ENCODE measurements at places on chromosomes 3 and 15. TPM values are rescaled to one million over a fixed set of nuclear protein-coding genes. Genes with fewer than 3 reads are reported as not detected.

- H3K4me3 ChIP-seq = no peak overlapping the region
- peaks cover 6% of the 10 kb centered on the region for H3K36me3 ChIP-seq
- no peak for DNase-seq
- H3K27ac ChIP-seq = no peak overlapping the region
Measured at GRCh38 chr3:111616417-111617105, 21.4 kb upstream of the ZBED2 start.

GRCh38 chr15:88636050-88636449 lies 2.8 kb upstream of the ISG20 start:
- H3K4me3 ChIP-seq = no peak overlapping the region
- no peaks in the 10 kb centered on the region for H3K27me3 ChIP-seq
- H3K27ac ChIP-seq = peak overlapping the region; percentile 87
- peak; percentile 68 for DNase-seq

DNA sequence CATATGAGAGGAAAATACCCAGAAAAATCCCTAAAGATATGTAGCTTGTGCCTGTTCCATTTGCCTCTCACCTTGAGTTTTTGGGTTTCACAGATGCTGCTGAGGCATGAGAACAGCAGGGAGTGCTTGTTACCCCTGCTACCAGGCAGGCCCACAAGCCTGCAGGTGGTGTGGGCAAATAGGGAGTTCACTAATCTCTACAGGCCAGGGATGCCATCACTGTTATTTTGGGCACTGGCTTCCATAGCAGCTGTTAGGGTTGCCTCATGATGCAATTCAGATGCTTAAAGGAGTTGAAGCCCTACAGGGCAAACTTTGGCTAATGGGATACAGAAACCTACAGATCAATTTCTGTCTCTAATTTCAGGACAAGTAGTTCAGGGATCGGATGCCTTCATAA lies 873.5 kb downstream of the OTOL1 start:
- peaks cover 4% of the 10 kb centered on the region for H3K4me1 ChIP-seq
- no peak overlapping the region for H3K27ac ChIP-seq
- peak; percentile 6 for DNase-seq
- H3K27me3 ChIP-seq = no peaks in the 10 kb centered on the region
- H3K4me3 ChIP-seq = no peak overlapping the region

- H3K27me3 ChIP-seq = no peaks in the 10 kb centered on the region
- no peaks in the 10 kb centered on the region for H3K36me3 ChIP-seq
- 0 out of 2 replicates have a peak overlapping the region, but pooled peaks have one; percentile 45 for H3K27ac ChIP-seq
- no peak overlapping the region for H3K4me3 ChIP-seq
- peak; percentile 90 for DNase-seq
Measured at GRCh38 chr15:42385206-42385979, 26.1 kb downstream of the CAPN3 start.

GRCh38 chr3:58565621-58566397 lies 11.4 kb downstream of the FAM107A start:
- H3K27ac ChIP-seq = peak overlapping the region; percentile 83
- H3K27me3 ChIP-seq = no peaks in the 10 kb centered on the region
- no peak overlapping the region for H3K4me3 ChIP-seq

DNA sequence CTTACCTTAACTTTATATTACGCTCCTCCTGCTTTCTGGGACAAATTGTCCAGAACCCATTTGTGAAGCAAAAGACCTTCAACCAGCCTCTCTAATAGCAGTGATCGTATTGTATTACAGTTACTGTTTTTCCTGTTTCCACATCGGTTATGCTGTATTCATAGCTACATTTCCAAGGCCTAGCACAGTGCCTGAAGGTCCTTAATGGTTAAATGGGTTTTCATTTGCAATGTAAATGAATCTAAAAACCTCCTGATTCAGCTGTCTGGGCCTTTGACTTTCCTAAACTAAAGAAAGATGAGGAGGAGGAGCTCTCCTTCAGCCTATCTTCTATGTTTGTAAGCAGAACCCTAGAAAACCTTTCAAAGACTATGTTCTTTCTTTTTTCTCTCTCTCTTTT lies 99.1 kb downstream of the LRRC28 start:
- peak; percentile 23 for DNase-seq
- no peak overlapping the region for H3K4me3 ChIP-seq
- no peaks in the 10 kb centered on the region for H3K27me3 ChIP-seq
- H3K4me1 ChIP-seq = peaks cover 7% of the 10 kb centered on the region

DNA sequence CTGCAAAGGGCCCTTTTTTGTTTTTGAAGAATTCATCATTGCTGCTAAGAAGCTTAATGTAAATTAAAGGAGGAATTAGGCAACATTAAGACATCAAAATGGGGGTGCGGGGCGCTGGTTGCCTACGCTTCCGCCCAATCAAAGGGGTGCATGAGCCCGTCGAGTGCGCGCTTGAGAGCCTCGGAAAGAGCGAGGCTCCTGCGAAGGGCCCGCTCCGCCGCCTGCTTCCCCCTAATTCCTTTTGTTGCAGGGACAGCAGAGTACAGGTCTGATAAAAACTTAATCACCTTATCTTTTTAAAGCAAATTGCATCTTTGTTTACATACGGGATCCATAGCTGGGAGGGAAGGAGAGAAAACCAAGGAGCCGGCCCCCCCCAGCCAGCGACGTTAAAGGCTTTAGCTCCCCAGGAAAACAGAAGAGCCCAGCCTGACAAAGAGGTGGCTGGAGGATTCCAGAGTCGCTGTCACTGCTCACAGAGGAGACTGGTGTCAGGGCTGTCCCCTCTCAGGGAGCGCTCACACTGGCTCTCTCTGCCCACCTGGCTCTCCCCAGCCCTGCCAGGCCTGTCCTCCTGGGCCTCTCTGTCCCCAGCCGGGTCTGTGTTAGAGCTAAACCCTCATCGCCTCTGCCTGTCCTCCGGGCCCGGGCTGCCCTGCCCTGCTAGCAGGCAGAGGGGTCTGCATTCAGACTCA lies 67.3 kb downstream of the DNAJB8 start:
- no peaks in the 10 kb centered on the region for H3K36me3 ChIP-seq
- no peak overlapping the region for H3K4me3 ChIP-seq
- H3K4me1 ChIP-seq = no peaks in the 10 kb centered on the region
- H3K27ac ChIP-seq = no peak overlapping the region

DNA sequence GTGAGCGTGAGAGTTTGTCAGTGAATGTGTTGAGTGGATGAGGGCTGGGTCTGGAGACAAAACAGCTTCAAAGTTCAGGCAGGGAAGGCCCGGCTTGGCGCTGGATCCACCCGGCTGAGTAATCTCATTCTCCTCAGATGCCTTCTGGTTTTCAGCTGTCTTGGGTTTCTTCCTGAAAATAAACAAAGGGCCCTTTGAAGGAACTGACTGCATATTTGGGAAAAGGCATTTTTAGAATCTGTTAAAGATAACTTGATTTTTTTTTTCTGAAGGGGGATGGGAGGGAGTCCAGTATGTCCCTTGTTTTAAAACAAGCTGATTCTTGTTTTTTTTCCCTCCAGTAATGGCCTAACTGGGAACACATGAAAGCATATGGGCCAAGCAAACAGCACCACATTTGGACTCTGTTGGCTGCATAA lies 86.4 kb downstream of the TIGIT start:
- no peak overlapping the region for H3K27ac ChIP-seq
- no peaks in the 10 kb centered on the region for H3K27me3 ChIP-seq
- DNase-seq = no peak
- H3K4me3 ChIP-seq = no peak overlapping the region
- peaks cover 18% of the 10 kb centered on the region for H3K4me1 ChIP-seq

DNA sequence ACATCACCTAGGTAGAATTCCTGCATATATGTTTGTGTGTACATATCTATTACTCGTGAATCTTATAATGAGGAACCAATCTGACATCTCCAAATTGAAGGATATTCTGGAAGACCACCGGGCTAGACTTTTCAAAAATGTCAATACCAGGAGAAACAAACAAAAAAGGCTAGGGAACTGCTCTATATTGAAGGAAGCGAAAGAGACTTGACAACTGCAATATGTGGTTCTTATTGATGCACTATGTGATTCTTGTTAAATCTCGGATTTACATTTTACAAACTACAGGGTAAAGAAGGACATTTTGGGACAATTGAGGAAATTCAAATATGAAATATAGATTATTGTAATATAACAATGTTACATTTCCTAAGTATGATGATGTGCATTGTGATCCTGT lies 137.5 kb upstream of the CCDC54 start:
- H3K27me3 ChIP-seq = peaks cover 21% of the 10 kb centered on the region
- H3K4me1 ChIP-seq = no peaks in the 10 kb centered on the region
- no peak for DNase-seq
- peak overlapping the region; percentile 80 for H3K4me3 ChIP-seq
- H3K36me3 ChIP-seq = no peaks in the 10 kb centered on the region

DNA sequence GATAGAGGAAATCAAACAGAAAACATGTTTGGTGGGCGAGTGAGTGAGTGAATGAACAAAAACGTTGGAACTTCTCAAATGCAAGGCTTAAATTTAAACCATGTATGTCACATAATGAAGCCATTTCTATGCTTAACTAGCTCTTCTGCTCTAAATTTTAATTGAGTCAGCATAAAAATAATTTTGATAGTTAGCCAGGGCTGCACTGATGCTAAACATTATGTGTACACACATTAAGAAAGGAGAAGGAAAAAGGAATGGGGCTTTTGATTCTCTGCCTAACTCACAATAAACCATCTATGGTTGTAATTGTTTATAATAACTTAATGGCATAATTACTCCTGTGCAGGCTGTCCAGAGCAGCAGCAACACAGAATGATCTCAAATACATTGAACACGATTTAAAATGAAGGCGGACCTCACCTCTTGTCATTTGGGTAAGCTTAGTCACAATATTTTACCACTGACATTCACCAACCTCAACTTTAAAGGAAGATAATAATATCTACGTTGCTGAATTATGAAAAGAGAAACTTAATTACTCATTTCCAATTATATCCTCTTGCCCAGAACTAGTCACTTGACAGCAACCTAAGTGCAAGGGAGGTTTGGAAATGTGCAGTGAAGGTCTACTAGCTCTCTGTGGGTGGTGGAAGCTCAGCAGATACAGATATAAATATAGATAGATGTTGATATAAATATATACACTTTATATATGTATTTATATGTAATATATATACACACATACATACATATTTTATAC lies 318.4 kb upstream of the TRIM42 start:
- no peak overlapping the region for H3K4me3 ChIP-seq
- no peaks in the 10 kb centered on the region for H3K4me1 ChIP-seq
- no peaks in the 10 kb centered on the region for H3K36me3 ChIP-seq
- no peaks in the 10 kb centered on the region for H3K27me3 ChIP-seq
- H3K27ac ChIP-seq = no peak overlapping the region

- no peak overlapping the region for H3K4me3 ChIP-seq
- no peak overlapping the region for H3K27ac ChIP-seq
- no peaks in the 10 kb centered on the region for H3K36me3 ChIP-seq
- no peaks in the 10 kb centered on the region for H3K27me3 ChIP-seq
- peaks cover 9% of the 10 kb centered on the region for H3K4me1 ChIP-seq
- no peak for DNase-seq
Measured at GRCh38 chr3:4825436-4826236, 153.6 kb upstream of the BHLHE40 start.

- H3K27ac ChIP-seq = peak overlapping the region; percentile 83
- H3K4me3 ChIP-seq = 0 out of 2 replicates have a peak overlapping the region, but pooled peaks have one; percentile 5
- no peaks in the 10 kb centered on the region for H3K36me3 ChIP-seq
- H3K27me3 ChIP-seq = no peaks in the 10 kb centered on the region
Measured at GRCh38 chr15:57432141-57432741, 55.9 kb downstream of the CGNL1 start.

GRCh38 chr15:94346282-94346681 lies 114.9 kb downstream of the MCTP2 start:
- no peaks in the 10 kb centered on the region for H3K36me3 ChIP-seq
- H3K4me1 ChIP-seq = no peaks in the 10 kb centered on the region
- no peak for DNase-seq
- no peak overlapping the region for H3K4me3 ChIP-seq
- H3K27me3 ChIP-seq = no peaks in the 10 kb centered on the region
- H3K27ac ChIP-seq = no peak overlapping the region

GRCh38 chr15:80216911-80217310 lies 35.1 kb downstream of the CTXND1 start:
- H3K4me3 ChIP-seq = no peak overlapping the region
- no peaks in the 10 kb centered on the region for H3K27me3 ChIP-seq
- H3K36me3 ChIP-seq = no peaks in the 10 kb centered on the region
- H3K27ac ChIP-seq = no peak overlapping the region
- DNase-seq = no peak

DNA sequence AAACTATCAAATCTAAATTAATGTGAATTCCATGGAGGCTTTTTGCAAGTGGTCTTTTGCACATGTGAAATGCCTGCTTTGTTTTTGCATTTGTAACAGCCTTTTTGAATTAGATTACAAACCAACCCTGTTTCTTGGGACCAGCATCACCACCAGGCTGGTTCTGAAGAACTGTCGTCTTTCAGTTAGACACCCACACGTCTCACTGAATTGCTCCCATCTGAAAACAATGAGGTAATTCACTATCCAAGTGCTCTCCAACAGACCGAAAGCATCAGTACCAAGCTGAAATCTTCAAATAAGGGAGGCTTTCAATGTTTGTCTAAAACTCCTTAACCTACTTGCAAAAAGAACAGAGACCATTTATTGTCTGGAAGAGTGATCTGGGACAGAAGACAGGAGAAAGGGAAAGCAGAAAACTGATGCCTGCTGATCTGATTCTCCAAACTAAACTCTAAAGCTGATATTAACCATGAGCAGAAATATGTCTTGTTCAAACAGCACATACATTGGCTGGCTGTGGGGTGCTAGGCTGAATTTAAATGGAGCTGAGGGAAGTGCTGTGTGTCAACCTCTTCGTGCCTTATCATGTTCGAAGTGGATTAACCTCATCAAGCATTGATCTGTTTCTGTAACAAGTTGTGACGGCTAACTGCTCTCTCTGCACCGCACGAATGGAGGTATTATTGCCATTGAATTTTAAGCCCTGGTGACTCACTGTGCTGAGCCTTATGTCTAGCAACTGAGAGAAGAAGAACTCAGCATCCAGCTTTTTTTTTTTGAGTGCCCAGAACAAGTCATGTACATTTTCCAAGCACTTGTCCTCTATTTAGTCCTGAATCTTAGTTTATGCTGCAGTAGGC lies 213.7 kb upstream of the P2RY1 start:
- DNase-seq = no peak
- no peak overlapping the region for H3K27ac ChIP-seq
- H3K27me3 ChIP-seq = no peaks in the 10 kb centered on the region
- 0 out of 2 replicates have a peak, but pooled peaks cover 12% of the 10 kb centered on the region for H3K4me1 ChIP-seq

DNA sequence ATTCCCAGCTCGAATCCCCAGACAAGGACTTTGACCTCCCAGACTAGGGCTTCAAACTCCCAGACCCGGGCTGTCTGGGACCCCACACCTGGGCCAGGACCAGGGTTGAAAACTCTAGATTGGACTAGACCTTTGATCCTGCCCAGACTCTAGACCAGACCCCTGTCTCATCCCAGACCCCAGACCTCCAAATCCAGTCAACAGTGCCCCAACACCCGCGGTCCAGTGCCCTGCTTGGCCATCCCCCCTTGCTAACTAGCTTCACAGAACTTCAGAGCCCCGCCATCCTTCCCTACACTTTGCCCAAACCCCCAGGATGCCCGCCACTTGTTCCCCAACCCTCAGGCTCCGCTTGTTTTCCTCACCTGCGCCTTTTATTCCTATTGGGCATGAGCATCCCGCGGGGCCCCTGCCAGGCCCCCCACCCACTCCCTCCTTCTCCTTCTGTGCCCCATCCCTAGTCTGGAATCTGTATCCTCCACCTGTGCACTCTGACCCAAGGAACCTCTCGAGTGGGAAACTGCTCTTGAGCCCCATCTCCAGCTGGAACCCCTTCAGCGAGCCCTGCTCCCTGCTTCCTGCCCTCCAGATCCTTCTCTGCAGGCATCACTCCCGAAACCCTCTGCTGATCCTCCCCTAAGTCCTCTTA lies 604 bp downstream of the GNAI2 start:
- peak overlapping the region; percentile 90 for H3K4me3 ChIP-seq
- H3K36me3 ChIP-seq = no peaks in the 10 kb centered on the region
- no peak for DNase-seq
- peak overlapping the region; percentile 90 for H3K27ac ChIP-seq
- peaks cover 47% of the 10 kb centered on the region for H3K4me1 ChIP-seq

The SPSB4 gene
- polyA plus RNA-seq = 6.6 TPM

The SETD2 gene
- polyA plus RNA-seq = 16.7 TPM

The RFX7 gene
- 17.6 TPM for polyA plus RNA-seq

The STRC gene
- polyA plus RNA-seq = not detected

The SENP7 gene
- 4.5 TPM for polyA plus RNA-seq

The ECE2 gene
- 0.48 TPM for polyA plus RNA-seq

The AP3B2 gene
- 9.8 TPM for polyA plus RNA-seq
